Body of pancreas (tissue), 4 donors: ENCODE measurements at places on chromosomes 13 and 19.

DNA sequence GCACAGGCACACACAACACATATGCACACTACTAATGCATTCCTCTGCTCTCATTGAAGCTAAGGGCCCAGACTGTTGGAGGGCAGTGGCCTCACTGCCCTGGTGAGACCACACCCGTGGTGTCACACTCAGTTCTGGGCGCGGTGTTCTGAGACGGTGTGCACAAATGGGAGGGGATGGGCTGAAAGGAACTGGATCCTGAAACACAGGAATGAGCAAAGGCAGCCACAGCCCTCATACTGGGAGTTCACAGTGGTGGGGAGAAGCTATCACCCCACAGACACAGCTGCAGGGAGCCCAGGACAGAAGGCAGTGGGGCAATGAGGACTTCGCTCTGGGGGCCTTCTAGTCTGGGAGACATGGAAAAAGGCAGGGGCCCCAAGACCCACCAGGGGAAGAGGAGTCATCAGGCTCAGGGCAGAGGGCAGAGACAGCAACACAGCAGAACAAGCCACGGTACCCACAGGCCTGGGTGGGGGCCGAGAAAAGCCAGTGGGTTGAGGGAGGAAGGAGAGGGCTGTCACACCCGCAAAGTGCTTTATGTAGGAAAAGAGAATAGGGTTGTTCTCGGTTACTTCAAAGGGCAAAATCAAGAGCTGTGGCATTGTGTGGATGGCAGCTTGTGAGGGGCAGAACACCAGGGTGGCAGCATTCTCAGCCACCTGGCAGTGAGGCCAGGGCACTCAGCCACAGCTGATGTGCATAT lies 75.4 kb upstream of the GPR183 start:
- H3K36me3 ChIP-seq: peaks cover 6% of the 10 kb centered on the region
- no peaks in the 10 kb centered on the region for H3K4me1 ChIP-seq
- no peak overlapping the region for H3K4me3 ChIP-seq

- H3K4me1 ChIP-seq: no peaks in the 10 kb centered on the region
- peak; percentile 57 for DNase-seq
- H3K27ac ChIP-seq: no peak overlapping the region
- no peaks in the 10 kb centered on the region for H3K36me3 ChIP-seq
- no peaks in the 10 kb centered on the region for H3K27me3 ChIP-seq
Observed at GRCh38 chr19:42634409-42635232, 39.9 kb upstream of the CEACAM8 start.

GRCh38 chr19:39563408-39563807 lies 23.4 kb upstream of the EID2 start:
- DNase-seq: no peak
- H3K4me3 ChIP-seq: no peak overlapping the region
- no peak overlapping the region for H3K27ac ChIP-seq

DNA sequence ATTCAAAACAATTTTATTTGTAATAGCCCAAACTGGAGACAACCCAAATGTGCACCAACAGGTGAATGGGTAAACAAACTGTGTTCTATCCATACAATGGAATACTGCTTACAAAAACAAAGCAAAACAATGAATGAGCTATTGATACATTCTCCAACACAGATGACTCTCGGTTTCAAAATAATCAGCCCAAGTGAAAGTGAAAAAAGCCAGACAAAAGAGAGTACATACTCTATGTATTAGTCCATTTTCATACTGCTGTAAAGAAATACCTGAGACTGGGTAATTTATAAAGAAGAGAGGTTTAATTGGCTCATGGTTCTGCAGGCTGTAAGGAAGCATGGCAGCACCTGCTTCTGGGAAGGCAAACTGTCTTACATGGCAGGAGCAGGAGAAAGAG lies 65.2 kb upstream of the LRCH1 start:
- H3K4me3 ChIP-seq: no peak overlapping the region
- H3K27ac ChIP-seq: no peak overlapping the region
- no peaks in the 10 kb centered on the region for H3K36me3 ChIP-seq
- no peaks in the 10 kb centered on the region for H3K27me3 ChIP-seq
- H3K4me1 ChIP-seq: no peaks in the 10 kb centered on the region

DNA sequence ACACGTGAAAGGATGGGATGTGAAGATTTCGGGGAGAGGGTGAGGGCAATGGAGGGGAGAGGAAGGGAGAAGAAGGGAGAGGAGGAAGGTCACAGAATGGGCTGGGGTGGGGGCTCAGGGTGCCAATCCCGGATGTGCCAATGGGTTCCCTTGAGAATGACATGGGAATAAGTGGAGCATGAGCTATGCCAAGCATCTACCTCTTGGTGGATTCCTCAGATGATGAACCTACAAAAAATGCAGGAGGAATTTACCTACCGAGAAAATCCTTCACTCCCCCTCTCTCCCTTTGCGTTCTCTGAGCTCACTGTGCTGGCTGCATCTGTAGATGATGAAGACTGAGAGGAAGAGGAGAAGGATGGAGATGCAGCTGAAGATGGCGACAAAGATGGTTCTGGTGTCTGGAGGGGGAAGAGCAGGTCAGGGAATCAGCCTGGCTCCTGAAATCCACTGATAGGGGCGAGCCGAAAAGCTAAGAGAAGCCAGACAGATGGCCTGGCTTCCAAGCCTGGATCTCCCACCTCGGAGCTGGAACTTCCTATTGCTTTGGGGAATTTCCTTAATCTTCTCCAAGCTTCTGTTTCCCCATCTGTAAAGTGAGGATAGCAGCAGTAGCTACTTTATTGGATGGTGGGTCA lies 21.6 kb downstream of the VSTM1 start:
- H3K36me3 ChIP-seq: no peaks in the 10 kb centered on the region
- no peaks in the 10 kb centered on the region for H3K27me3 ChIP-seq
- H3K27ac ChIP-seq: no peak overlapping the region
- H3K4me1 ChIP-seq: no peaks in the 10 kb centered on the region

DNA sequence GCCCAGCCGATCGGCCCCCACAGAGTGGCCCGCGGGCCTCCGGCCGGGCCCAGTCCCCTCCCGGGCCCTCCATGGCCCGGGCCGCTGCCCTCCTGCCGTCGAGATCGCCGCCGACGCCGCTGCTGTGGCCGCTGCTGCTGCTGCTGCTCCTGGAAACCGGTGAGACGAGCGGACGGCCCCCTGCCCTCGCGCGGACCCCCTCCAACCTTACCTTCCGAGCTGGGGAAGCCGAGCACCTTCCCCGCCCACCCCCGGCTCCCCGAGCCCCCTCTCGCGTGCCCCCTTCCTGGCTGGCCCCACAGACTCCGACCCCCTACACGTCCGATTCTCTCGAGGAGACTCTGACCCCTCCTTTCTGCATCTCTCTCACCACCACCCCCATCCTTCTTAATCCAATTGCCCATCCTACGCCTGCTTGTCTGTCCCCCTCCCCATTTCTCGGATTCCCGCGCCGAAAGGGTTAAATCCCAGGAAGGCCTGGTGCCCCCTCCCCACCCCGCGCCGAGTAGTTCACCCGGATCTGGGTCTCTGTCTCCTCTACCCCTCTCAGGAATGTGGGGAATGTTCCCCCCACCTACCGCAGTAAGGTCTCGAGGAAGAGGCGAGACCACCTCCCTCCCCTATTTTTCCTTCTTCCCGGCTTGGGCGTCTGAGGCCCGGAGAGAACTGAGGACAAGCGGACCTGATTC lies 502 bp downstream of the NECTIN2 start:
- H3K27me3 ChIP-seq: no peaks in the 10 kb centered on the region
- DNase-seq: peak; percentile 32
- peak overlapping the region; percentile 94 for H3K27ac ChIP-seq
- H3K36me3 ChIP-seq: no peaks in the 10 kb centered on the region
- H3K4me3 ChIP-seq: peak overlapping the region; percentile 80

DNA sequence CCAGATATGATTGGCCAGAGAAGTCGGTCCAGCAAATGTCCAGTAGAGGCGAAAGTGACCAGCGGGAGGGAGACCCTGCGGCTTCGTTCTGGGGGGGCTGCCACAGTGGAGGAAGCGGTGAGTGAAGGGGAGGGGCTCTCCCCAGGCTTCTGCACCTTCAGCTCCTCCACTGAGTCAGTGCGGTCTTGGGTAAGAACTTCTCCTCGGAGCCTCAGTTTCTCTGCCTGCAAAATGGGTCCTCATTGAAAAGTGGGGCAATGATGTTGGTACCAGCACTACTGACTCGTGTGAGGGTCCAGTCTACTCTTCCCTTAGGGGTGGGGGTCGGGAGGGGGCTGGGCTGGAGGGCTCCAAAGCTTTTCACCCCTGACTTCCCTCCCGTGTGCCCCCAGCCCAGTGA lies 4.2 kb downstream of the GIPC3 start:
- no peaks in the 10 kb centered on the region for H3K36me3 ChIP-seq
- peaks cover 25% of the 10 kb centered on the region for H3K4me1 ChIP-seq
- DNase-seq: no peak
- no peak overlapping the region for H3K27ac ChIP-seq
- H3K27me3 ChIP-seq: no peaks in the 10 kb centered on the region
- no peak overlapping the region for H3K4me3 ChIP-seq

DNA sequence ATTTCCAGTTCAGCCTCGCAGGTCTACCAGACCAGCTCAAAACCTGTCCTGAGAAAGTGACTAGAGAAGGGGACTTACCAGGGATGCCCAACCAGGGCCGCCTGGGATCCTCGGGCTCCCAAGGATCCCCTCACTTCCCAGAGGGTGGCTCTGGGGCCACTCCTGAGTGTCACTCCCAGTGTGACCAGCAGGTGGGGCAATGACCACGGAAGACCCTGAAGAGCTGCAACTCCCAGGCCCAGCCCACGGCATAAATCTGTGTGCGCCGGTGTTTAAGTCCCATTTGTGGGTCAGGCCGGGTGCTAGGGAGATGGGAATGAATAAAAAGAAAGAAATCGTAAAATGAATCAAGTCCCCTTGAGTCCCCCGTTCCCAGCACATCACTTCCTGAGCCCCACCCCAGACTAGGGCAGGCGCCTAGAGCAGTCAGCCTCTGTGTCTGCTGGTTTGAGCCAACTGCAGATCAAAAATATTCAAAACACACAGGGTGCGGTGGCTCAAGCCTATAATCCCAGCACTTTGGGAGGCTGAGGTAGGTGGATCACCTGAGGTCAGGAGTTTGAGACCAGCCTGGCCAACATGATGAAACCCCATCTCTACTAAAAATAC lies 10.7 kb downstream of the PTGIR start:
- H3K4me3 ChIP-seq: no peak overlapping the region
- peak; percentile 86 for DNase-seq
- no peaks in the 10 kb centered on the region for H3K27me3 ChIP-seq
- H3K27ac ChIP-seq: no peak overlapping the region
- H3K36me3 ChIP-seq: peaks cover 6% of the 10 kb centered on the region
- H3K4me1 ChIP-seq: peaks cover 40% of the 10 kb centered on the region

DNA sequence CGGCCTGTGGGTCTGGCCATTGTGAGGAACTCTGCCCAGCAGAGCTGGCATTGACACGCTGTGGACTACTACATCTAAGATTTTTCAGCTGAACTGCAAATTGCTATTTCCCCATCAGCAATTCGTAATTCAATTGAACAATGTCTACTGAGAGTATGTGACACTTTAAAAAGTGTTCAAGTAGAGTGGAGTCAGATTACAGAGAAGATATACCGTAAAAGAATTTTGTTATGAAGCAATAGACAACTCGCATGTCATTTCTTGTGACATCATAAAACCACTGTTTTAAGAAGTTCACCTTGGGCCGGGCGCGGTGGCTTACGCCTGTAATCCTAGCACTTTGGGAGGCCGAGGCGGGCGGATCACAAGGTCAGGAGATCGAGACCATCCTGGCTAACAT lies 32.5 kb upstream of the C1QTNF9 start:
- no peak overlapping the region for H3K27ac ChIP-seq
- no peaks in the 10 kb centered on the region for H3K27me3 ChIP-seq
- DNase-seq: no peak
- H3K4me3 ChIP-seq: no peak overlapping the region
- peaks cover 3% of the 10 kb centered on the region for H3K36me3 ChIP-seq

GRCh38 chr19:45223879-45224278 lies 21.3 kb downstream of the EXOC3L2 start:
- no peaks in the 10 kb centered on the region for H3K36me3 ChIP-seq
- DNase-seq: no peak
- no peaks in the 10 kb centered on the region for H3K27me3 ChIP-seq
- no peaks in the 10 kb centered on the region for H3K4me1 ChIP-seq
- no peak overlapping the region for H3K4me3 ChIP-seq

DNA sequence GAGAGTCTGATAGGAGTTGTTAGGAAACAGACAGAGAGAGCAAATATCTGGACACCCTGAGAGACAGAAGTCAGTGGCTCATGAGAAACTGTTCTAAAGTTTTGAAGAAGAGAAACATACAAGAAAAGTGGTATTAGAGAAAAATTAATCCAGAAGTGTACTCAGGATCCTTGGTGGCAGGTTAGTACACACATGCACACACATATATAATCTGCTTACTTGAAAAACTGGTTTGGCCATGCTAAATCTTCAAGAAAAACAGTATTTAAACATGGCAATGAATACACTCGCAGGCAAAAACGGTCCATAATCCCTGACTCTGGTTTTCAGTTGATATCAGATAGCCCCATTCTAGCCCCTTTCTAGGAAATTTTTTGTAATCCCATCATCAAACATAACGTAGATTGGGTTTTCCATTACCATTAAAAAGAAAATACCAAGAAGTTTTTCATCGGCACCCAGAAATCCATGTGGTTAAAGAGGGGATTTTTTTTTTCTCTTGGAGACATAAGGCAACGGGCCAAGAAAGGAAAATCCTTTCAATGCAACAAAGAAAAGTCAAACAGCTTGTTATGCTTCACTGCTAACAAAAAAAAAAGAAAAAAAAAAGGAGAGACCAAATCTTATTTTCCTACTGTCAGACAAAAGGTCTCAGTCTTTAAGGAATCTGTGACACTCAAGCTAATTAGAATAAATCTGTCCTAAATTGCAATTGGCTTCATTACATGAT lies 178.0 kb upstream of the MIR17HG start:
- no peaks in the 10 kb centered on the region for H3K27me3 ChIP-seq
- no peak for DNase-seq
- no peaks in the 10 kb centered on the region for H3K4me1 ChIP-seq
- no peak overlapping the region for H3K4me3 ChIP-seq
- H3K27ac ChIP-seq: no peak overlapping the region
- H3K36me3 ChIP-seq: no peaks in the 10 kb centered on the region

GRCh38 chr13:78185700-78186099 lies 267.1 kb upstream of the EDNRB start:
- H3K27ac ChIP-seq: no peak overlapping the region
- no peak overlapping the region for H3K4me3 ChIP-seq
- H3K36me3 ChIP-seq: no peaks in the 10 kb centered on the region
- H3K27me3 ChIP-seq: no peaks in the 10 kb centered on the region
- no peaks in the 10 kb centered on the region for H3K4me1 ChIP-seq

DNA sequence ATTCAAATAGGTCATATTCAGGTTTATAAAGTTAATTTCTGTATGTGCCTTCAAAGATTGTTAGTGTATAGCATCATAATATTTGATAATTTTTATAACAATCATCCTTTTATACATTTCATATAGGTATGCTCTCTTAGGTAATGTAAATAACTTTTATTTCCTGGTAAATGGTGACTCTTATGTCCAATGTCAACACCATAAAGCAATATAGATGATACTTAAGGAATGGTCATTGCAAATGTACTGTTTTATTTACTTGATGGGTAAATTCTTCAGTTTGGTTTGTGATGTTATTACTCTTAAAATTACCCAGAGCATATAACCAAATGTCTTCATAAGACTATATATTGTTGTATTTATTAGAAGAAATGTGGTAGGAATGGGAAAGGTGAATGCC lies 928.7 kb downstream of the PCDH9 start:
- DNase-seq: no peak
- H3K27me3 ChIP-seq: no peaks in the 10 kb centered on the region
- H3K4me3 ChIP-seq: no peak overlapping the region
- H3K36me3 ChIP-seq: no peaks in the 10 kb centered on the region
- no peak overlapping the region for H3K27ac ChIP-seq

GRCh38 chr13:98690348-98691022 lies 62.0 kb downstream of the SLC15A1 start:
- no peak for DNase-seq
- H3K4me1 ChIP-seq: no peaks in the 10 kb centered on the region
- H3K27me3 ChIP-seq: no peaks in the 10 kb centered on the region
- no peak overlapping the region for H3K27ac ChIP-seq
